ENCODE measurements at places on chromosomes 5 and 9.

GRCh38 chr9:125807079-125807478 lies 59.9 kb downstream of the PBX3 start:
- DNase-seq, result peak; percentile 55

DNA sequence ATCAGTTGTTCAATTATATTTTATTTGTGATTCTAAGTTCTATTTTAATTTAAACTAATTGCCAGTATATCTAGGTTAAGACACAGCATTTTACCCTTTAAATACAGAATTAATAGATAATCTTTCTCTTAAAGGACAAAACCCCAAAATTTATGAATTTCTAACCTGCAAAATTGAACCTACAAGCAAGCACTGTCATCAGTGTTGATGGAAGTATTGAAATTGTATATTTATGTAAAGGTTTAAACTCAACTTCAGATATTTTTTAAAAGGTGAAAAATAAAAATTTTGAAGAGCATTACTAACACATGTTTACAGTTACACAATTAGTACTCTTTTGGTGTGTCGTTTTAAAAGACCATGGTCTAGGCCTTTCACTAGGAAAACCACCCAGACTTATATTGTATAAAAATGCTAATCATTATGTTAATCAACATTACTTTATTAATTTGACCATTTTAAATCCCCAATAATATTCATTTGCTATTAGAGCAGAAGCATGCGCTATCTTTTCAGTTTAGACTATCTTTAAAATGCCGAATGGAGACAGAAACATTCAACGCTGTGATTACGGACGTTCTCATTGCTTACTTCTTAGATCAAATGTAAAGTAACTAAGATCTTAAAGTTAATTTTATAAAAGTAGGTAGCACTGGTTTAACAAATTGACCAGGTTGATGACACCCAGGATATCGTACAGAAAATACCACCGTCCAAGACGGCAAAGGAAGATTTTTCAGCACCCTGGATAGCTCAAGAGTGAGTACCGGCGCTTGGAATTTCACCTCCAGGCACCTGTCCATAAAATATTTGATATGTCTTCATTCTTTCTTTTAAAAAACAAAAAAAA lies 3.2 kb downstream of the OTP start:
- no peak for DNase-seq

DNA sequence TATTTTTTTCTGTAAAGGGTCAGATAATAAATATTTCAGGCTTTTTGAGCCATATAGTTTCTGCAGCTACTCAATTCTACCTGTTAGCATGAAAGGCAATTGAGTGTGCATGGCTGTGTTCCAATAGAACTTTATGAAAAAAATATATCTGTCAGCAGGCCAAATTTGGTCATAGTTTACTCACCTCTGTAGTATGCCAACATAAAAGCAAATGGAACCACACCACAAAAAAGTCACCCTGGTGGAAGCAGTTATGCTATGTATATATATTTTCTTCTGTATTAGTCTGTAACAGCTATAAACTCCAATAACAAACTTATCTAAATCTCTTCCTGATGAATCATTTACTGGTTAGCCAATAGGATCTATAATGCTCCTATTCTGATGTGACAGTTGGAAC lies 3.4 kb downstream of the SLC38A9 start:
- DNase-seq, result peak; percentile 22

- no peak for DNase-seq
Measured at GRCh38 chr5:177097016-177097985, 10.6 kb downstream of the FGFR4 start.

DNA sequence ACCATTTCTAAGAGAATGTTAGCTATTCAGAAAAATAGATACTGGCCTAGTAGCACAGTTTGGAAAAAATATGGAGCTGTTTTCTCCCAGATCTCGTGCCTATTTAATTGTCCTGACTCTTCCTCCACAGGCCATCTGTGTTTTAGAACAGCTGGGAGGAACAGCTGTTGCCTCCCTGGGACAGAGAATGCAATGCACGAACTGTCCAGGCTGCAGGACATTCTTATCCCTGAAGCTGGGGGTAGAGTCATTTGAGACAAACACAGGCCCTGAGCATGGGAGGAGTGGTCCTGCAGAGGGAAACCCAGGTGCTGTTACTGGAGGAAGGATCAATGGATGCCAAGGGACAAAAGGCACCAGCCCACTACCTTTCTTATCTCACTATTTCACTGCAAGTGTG lies 20.9 kb upstream of the SPARC start:
- no peak for DNase-seq

GRCh38 chr9:104085525-104085924 lies 8.6 kb upstream of the SMC2 start:
- DNase-seq, result no peak

DNA sequence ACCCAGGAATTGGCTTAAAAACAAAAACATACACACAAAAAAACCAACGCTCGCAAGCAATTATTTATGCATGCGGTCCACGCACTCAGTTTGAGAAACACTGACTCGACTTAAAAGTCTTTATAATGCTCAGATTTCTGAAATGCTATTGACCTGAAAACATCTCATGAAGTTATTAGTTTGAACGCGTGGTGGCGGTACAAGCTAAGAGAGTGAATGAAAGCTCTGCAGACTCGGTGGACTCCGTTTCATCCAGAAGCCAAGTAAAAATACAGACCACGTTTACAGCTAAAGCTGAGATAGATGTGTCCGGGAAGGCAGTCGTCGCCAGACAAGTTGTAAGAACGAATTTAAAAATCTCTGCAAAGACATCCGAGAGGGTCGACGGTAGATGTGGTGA lies at the start of gene PCDHB6:
Gene PCDHB6, plus strand, starts transcription at position 246 of the 400 bp plus-strand sequence. CDS start 201 bp downstream, outside the sequence.
- peak; percentile 1 for DNase-seq

DNA sequence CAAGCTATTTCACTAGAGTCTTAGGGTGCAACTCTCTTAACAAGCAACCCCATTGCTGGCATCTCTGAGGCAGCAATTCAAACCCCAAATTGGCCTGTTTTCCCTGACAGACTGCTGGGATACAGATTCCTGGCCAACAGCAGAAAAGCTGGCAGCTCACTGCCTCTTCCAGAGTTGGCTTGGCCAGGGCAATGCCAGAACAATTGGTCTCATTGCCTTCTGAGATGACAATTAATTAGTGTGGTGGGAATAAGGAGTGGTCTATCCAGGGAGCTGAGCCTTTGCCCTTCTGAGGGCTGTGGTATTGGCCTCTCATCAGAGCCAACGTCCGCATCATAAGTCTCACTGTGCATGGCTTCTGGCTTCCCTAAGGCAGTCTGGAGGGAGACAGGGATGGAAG lies 183.2 kb downstream of the GNAQ start:
- no peak for DNase-seq

DNA sequence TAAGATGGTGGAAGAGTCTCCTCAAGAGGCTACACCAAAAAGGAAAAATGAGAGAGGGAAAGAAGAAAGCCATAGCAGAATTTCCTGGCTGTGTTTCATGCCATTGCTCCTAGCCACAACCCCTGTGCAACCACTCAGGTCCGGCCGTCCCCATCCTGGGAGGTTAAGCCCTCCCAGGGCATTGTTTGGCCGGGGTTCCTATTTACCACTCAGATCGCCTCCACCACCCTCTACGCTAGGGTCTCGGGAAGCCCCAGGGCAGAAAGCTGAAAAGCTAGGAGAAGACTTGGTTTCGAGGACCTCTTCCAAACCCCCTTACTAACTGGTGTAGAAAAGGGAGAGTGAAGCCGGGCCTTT lies 715 bp downstream of the RC3H2 start:
- peak; percentile 12 for DNase-seq

GRCh38 chr5:172583931-172584511 lies 57.0 kb upstream of the NEURL1B start:
- DNase-seq, result no peak

DNA sequence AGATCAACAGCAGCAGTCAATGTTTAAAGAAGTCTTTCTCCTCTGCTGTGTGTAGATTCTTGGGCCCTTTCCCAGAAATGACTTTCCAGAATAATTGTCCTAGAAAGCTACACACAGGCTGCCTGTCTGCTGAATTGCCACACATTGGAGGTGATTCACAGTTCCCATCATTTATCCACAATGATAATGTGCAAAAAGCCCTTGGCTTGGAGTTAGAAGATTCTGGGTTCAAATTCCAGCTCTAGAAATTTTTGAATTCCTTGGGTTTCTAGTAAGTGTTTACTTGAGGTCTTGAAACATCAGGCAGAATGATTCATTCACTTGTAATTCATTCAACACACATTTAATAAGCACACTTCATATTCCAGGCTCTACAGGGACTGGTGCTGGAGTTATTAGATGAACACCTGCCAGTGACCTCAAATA lies 28.6 kb upstream of the EPB41L4B start:
- DNase-seq, result peak; percentile 96

GRCh38 chr9:109969011-109969410 lies 189.0 kb downstream of the PALM2AKAP2 start:
- DNase-seq, result peak; percentile 32

GRCh38 chr5:102809033-102809432 lies 53.9 kb downstream of the PAM start:
- peak; percentile 5 for DNase-seq

DNA sequence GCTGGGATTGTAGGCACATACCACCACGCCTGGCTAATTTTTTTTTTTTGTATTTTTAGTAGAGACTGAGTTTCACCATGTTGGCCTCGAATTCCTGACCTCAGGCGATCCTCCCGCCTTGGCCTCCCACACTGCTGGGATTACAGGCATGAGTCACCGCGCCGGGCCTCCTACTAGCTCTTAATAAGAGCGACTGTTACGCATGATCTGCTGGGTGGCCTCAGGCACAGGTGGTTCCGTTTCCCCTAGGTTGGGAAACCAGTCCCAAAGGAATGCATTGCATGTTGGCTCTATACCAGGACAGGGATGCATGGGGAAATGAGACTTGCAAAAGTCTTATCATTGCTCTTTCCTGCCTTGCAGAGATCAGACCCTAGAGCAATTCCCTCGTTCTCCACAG lies 184.7 kb upstream of the PPP1R26 start:
- no peak for DNase-seq

DNA sequence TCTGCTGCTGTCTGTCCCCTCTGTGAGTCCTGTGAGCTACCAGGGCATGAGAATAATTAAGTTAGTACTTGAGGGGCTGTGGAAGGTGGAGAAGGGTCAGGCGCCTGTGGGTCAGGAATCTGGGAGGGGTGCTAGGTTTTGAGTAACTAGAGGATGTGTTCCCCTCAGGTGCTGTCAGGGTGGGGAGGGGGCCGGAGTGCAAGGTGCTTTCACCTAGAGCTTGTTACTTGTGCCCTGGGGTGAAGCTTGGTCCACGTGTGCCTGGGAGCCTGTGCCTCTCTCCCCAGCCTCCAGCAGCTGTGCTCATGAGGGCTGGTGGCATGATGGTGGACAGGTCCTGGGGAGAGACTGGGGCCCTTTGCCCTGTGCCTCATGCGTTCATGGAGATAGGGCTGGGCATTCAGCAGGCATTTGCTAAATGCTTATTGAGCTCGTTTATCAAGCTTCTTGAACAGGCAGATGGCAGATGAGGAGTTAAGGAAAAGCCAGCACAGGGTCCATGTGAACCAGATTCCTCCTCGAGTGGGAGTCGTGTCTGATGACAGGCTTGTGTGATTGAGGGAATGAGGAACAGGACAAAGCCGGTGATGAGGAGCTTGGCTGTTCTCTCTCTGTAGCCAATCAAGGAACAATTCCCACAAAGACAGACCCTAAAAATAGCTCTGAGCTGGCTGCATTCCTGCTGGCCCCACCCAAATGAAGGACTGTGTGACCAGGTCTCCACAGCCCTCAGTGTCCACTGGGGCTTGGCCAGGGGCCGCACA lies 40.9 kb downstream of the CACNA1B start:
- DNase-seq, result no peak

DNA sequence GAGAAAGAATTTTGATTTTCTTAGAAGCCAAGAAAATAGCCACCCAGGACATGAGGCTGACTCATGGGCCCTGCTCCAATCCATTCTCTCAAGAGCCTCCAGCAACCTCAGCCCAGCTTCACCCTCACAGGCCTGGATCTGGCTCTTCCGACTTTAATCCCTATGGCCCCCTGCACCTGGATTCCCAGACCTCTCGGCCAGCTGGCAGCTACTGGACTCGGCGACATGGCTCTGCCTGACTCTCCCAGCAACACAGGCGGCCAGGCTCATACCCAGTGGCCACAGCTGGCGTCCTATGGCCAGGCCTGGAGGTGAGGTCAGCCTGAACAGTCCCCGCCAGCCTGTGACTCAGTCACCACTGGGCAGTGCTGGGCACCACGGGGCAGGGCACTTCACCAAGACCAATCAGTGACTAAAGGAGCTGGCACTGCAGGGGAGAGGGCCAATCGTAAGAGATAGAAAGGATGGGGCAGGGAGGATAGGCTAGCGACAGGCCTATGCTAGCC lies 6.2 kb upstream of the PDLIM4 start:
- DNase-seq, result no peak

GRCh38 chr5:141941307-141941706 lies 16.7 kb downstream of the PCDH12 start:
- DNase-seq, result peak; percentile 26

GRCh38 chr9:136239983-136240330 lies 5.7 kb downstream of the QSOX2 start:
- no peak for DNase-seq

- DNase-seq, result no peak
Measured at GRCh38 chr9:131048332-131048731, 39.4 kb downstream of the LAMC3 start.

DNA sequence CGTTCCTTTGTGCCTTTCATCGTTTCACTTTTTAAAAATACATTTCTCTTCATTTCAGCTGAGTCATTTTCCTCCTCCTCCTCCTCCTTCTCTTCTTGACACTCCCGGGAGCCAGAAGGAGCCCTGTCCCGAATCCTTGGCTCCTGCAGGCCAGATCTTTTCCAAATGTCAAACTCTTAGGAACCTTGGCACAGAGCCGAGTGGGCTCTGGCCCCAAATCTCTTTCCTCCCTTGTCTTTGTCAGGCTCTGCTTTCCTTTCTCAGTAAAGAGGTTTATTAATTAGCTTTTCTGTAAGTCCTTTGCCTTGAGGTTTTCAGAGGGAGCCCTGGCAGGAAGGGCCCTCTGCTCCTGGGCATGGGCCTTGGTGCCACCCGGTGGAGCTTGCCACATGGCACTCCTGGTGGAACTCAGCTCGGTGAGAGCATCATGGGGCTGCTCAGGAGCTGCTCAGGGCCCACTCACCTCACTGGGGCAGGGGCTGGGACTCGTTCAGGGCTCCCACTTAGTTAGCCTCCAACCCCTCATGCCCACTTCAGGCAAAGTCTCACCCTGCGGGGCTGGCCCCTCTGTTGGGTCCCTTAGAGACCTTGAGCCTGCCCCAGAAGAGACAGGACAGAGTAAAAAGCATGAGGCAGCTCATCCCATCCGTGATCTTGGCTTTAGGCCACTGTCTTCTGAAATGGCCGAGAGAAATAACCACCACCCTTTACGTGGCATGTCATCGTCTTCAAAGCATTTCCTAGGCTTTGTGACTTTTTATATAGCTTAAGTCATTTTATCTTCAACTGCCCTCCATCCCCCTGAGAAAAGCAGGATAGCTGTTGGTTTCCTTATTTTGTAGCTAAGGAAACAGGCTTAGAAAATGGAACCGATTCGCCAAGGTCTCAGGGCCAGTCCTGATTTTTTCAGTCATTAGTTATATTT lies 17.1 kb downstream of the STC2 start:
- peak; percentile 50 for DNase-seq

DNA sequence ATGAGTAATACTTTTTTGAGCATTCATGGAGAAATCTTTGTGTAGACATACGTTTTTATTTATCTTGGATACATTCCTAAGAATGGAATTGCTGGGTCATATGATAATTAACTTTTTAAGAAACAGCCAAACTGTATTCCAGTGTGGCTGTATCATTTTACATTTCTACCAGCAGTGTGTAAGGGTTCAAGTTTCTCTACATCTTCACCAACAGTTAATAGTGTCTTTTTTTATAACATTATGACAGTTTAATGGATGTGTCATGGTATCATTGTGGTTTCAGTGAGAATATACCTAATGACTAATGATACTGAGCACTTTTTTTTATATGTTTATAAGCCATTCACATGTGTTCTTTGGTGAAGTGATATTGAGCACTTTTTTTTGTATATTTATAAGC lies 52.4 kb downstream of the NIPBL start:
- DNase-seq, result peak; percentile 90

Data from fibroblast of skin of right biceps (primary cell).